ENCODE measurements at places on chromosomes 13 and 19.
A peak's percentile ranks its signal among the peaks of the same experiment; 100 is the strongest.

DNA sequence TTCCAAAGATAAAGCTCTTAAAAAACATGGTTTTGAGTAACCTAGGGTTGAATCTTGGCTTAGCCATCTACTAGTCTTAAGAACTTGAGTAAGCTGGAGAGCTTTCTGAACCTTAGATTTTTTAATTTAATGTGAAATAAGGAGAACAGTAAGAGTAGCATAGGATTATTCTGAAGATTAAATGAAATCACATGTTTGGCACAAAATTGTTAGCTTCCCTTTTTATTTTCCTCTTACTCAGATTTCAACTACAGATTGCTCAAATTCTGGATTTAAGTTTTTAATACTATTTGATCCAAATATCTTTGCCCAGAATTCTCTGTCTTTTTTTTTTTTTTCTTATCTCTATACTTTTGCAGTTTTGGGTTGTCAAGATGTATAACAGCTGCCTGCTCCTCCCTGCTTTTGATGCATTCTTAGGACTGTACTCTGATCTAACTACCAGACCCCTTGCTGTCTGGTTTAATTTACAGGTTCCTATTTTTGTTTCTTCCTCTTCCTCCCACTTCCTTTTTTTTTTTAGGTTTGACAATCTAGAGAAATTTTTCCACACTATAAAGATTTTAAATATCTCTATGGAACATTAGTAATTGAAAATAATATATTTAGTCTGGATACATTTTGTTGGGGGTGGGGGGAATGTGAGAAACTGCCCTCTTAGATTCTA, 12.3 kb downstream of the POMP start:
- DNase-seq = no peak

DNA sequence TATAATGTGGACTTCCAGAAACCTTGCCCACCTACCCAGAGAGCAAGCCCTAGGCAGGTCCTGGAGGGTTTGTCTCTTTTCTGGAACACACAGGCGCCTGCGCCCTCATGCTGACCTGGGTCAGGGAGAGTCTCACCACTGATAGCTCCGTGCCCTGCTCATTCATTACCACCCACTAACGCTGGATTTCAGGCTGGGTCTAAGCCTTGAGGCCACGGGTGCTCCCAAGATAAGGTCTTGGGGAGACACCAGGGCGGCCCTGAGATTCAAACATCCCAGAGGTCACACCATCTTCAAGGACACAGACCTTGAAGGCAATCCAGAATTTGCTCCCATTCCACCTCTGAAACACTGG, 5.1 kb downstream of the S1PR2 start:
- no peak for DNase-seq

DNA sequence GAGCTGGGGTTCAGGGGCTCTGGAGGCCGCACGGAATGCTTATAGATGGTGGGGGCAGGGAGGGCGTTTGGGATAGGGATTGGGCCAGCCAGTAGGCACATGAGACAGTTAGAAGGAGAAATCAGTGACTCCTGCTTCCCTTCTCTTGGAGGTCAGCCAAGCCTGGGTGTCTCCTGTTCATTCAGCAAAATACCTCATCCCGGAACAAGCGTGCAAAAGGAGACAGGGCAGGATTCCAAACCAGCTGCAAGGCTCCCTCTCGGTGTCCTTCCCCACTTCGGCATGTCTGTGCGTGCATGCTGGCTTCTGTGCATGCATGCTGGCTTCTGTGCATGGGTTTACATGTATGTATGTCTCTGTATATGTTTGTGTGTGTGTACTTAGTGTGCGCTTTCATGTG, 37.3 kb upstream of the PEPD start:
- DNase-seq = no peak

- no peak for DNase-seq
Measured at GRCh38 chr13:100594731-100595130, 6.1 kb upstream of the GGACT start.

DNA sequence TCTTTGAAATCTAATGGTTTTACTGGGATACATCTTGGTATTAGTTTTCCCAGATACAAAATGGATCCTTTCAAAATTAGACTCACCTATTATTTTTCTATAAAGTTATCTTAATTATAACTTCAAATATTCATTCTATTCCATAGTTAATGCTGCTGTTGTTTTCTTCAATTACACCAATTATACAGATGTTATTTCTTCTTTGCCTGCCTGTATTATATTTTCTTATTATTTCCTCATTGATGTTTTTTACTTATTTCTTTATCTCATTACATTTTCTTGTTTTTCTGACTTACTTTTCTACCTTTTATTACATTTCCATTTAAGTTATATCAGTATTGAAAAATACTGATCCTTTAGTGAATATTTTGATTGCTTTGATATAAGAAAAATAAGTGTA, 40.9 kb downstream of the SPACA7 start:
- DNase-seq = no peak

DNA sequence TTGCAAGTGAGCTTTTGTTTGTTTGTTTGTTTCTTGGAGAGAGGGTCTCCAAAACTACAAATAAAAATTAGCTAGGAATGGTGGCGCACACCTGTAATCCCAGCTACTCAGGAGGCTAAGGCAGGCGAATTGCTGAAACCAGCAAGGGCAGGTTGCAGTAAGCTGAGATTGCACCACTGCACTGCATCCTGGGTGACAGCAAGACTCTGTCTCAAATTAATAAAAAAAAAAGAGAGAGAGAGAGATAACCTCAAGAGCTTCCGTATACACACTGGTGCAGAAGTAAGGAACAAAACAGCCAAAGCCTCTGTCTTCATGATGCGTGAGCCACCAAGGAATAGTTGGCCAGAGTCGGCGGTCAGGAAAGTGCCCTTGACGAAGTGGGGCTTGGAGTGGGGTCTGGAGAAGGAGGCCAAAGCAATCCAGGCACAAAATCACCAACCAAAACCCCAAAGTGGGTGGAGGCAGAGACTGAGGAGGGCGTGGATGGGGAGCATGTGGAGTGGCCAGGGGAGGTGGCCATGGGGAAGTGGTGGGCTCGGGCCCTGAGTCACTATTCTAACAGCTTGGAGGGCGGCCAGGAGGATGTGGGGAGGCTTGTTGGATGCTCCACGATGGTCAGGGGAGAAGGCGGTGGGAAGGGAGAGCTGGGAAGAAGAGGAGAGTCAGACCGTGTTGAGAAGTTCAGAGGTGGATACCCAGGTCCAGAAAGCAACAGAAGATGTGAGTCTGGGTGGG, 21.2 kb upstream of the TOMM40 start:
- peak; percentile 46 for DNase-seq

DNA sequence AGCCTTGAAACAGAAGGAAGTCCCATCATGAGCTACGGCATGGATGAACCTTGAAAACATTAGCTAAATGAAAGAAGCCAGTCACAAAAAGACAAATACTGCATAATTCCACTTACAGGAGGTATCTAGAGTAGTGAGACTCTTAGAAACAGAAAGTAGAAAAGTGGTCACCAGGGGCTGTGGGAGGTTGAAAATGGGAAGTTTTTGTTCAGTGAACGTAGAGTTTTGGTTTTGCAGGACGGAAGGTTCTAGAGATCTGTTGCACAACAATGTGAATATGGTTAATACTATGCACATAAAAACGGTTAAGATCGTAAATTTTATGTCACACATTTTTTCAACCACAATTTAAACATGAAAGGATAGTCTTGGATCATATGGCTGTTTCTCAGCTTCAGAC, 11.9 kb upstream of the SLC10A2 start:
- DNase-seq = no peak

DNA sequence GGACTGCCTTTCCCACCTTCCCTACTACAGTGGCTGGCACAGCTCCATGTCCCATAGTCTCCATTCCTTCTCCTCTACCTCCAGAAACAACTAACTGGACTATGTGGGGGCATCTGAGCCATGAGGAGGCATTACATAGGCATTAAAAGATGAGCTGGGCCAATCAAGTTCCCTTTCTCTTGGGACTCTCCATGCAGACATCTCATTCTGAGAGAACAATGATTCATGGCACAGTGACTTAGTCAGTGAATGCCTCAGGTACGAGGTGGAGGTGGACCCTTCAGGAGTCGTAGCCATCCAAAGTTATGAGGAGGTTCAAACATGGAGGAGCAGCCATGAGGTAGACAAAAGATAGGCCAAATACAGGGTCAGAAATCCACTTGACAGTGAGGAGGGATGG, 70.0 kb downstream of the GPC6 start:
- no peak for DNase-seq

DNA sequence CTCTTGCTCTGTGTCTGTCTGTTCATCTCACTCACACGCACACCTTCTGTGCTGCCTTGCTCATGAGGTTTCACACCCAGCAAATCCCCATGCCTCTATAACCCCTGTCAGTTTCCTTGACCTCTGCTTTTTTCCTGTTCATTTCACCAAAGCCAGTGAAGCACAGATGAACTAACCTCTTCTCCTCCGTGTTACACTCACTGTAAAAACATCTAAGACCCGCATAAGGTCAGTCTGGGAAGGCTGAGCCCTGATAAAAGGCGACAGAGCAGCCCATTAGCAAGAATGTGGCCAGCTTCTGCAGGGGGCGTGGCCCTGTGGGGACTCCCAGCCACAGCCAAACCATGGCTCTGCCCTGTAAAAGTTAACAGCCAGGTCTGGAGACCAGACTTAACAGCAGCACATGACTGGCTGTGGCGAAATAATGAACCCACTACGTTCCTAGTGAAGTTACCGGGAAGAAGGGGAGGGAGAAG, 42.8 kb upstream of the NPAS1 start:
- no peak for DNase-seq

GRCh38 chr19:16569609-16570320, 2.5 kb downstream of the SLC35E1 start:
- no peak for DNase-seq

GRCh38 chr13:112903071-112903577, 65.9 kb upstream of the MCF2L start:
- no peak for DNase-seq

DNA sequence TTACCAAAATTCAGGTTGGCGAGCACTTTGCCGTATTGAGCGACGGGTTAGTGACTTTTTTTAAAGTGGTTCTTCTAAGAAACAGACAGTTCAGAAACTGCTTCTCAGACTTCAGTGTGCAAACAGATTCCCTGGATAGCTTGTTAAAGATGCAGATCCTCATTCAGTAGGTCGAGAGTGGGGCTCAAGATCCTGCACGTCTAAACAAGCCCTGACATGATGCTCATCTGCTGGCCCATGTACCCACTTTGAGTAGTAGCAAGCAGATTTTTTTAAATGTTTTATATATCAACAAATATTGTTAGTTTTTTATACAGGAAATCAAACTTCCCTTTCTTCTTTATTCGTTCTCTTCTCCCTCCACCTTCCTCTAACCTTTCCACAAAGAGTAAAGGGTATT, 7.3 kb downstream of the METTL21C start:
- DNase-seq = no peak

GRCh38 chr13:113373811-113374485, 10.0 kb upstream of the GRTP1 start:
- no peak for DNase-seq

DNA sequence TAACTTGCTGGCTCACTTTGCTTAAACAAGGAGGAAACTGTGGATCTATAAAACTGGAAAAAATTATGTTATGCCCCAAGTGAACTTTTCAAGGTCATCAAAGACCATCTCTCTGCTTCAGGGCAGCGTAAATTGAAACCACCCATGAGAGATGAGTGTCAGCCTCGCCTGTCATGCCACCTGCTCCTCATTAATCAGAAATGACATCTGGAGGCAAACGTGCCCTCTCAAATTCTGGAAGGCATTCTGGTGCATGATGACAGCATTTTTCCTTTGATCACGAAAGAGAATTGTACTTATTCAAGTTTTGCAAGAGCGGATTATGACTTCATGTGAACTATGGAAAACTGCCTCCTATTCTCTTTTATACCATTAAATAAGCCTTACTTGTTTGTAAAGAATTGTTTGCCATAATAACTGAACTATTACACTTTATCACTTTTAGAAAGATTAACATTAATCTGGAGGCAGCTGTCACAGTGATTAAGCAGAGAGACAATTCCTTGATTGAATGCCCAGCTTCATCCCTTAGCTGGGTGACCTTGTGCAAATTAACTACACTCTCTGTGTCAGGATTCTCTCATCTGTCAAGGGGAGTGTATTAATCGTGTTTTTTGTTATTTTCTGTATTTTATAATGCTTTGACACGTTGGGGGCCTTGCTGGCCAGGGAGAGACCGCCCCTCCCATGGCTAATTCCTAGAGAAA, 17.0 kb upstream of the SACS start:
- no peak for DNase-seq

DNA sequence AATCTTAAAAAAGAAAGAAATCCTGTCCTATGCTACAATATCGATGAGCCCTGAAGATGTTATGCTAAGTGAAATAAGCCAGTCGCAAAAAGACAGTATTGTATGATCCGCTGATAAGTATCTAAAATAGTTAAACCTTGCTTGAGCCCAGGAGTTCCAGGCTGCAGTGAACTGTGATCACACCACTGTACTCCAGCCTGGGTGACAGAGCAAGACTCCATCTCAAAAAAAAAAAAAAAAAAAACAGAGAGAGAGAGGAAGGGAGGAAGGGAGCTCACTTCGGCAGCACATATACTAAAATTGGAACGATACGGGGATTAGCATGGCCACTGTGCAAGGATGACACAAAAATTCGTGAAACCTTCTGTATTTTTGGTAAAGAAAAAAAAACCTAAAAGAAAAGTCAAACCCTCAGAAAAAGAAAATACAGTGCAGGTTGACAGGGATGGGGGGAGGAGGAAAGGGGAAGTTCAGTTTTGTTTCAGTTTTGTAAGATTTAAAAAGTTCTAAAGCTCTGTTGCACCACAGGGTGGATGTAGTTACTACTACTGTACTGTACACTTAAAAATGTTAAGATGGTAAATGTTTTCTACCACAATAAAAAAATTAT, 8.4 kb downstream of the CLASRP start:
- DNase-seq = no peak

- DNase-seq = peak; percentile 53
Measured at GRCh38 chr19:47697863-47698609, 15.2 kb upstream of the EHD2 start.

- DNase-seq = no peak
Measured at GRCh38 chr19:4051175-4052101, 15.3 kb downstream of the ZBTB7A start.

GRCh38 chr13:110617321-110618072, 2.2 kb downstream of the NAXD start:
- DNase-seq = peak; percentile 79

GRCh38 chr19:5967994-5968430, 9.9 kb downstream of the RANBP3 start:
- peak; percentile 67 for DNase-seq

DNA sequence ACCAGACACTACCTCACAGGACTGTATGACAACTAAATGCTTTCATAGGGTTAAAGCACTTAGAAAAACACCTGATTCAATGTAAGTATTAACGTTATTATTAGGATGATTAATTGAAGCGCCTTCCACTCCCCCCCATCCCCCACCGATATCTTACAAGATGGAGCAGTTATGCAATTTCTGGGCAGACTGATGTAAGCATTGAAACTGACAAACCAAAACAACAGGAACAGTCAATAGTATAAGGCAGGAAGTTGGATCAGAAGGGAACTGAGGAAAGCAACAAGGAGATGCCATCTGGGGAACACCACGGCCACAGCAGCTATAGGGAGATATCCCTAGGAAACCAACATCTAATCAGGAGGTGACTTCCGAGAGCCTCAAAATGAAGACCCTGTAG, 3.8 kb downstream of the LCP1 start:
- DNase-seq = no peak
